Urothelium cell line (cell line): ENCODE measurements at places on chromosomes 1 and 21.

GRCh38 chr1:45570631-45571030, 13.2 kb upstream of the NASP start:
- DNase-seq, result no peak

GRCh38 chr1:41672173-41672572, 187.7 kb upstream of the EDN2 start:
- peak; percentile 81 for DNase-seq

GRCh38 chr1:103900005-103900404, 150.3 kb downstream of the AMY1C start:
- DNase-seq, result peak; percentile 2

DNA sequence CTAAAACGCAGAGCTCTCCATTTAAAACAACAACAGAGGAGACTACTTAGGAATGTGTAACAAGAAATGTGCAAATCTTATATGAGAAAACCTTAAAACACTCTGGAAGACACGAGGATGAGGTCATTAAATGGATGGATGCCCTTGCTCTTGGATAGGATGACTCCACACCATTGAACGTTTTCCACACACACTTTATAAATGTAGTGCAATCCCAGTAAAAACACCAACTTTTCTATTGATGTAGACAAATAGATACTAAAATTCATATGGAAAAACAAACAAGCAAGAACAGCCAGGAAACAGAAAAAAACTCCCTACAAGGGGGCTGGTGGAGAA, 18.4 kb upstream of the COL6A1 start:
- no peak for DNase-seq

DNA sequence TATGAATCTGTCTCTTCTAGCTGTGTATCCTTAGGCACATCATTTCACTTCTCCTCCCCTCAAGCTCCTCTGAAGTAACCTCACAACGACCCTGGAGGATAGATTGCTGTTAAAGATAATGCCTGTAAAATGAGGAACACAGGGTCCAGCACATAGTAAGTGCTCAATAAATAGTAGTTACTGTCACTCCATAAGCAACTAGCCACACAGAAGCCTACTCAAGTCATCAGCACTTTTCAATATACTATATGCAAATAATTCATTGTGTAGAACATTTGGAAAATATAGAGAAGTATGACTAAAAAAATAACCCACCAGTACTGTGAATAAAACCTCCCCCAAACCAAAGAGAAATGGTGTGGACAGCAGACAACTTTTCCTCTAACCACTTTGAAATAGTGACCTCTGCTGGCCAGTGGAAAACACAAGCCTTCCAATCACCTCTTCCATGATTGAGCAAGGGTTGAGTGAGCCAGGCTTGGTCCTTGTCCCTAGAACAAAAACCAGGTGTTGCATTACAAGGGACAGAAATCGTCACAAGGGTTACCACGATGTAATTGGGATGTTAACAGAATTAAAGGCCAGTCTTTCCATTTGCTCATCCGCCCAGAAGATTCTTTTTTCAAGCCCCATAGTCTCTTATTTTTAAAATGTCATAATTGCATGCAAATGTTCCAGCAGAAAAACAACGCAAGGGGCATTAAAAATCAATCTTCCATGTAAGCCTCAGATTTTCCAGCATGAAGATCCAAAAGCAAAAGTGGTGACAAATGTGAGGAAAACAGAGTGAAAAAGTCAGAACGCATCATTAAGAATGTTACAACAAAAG, 15.7 kb upstream of the GLIS1 start:
- peak; percentile 52 for DNase-seq

- peak; percentile 44 for DNase-seq
These were observed 5.8 kb upstream of the MX1 start for GRCh38 chr21:41419921-41420862.

DNA sequence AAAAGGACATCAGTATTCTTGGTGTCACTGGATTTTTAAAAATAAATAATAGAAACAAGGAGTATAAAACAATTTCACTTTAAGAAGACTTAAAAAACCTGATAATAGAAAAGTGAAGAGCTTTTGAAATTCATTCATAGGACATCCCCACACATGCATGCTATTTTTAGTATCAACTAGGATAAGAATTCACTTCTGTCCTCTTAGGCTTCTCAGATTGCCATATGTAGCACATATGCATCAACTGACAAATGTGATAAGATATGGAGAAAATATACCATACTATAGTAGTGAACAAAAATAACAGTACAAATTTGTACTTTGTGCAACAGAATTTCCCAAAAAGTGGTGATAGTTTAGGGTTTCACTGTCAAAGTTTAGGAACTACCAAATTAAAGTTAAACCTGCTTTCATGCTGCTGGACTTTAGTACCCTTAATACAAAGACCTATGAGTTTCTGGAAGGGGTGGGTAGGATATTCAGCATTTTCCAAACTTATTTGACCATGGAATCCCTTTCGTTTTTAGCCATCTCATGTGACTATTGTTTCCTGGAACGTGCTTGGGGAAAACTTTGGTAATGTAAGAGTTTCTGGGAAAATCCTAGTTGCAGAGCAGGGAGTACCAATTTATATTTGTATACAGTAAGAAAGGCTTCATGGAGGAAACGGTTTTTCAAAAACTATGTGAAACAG, 19.8 kb downstream of the RPRD2 start:
- DNase-seq, result no peak

GRCh38 chr1:22639286-22639685, 2.9 kb downstream of the C1QA start:
- peak; percentile 39 for DNase-seq

GRCh38 chr1:27993241-27993640, 33.5 kb downstream of the XKR8 start:
- DNase-seq, result no peak

- DNase-seq, result peak; percentile 20
These were observed 565.2 kb upstream of the ADAMTS5 start for GRCh38 chr21:27532076-27532475.

DNA sequence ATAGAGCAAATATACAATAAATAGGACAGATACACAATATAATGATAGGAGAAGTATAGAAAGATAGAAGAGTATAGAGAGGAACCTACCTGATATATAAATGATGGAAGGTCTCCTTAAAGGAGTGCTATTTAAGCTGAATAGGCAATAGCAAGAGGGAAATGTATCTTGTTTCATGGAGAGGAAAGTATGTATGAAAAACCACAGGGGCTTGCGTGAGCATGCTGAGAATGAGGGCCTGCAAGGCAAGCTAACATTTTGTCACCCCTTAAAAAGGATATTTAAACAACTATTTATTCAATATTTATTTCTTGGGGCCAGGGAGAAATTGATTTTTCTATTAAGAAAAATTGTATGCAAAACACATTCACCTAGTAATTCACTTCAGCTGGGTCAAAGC, 150.9 kb upstream of the ZRANB2 start:
- no peak for DNase-seq

DNA sequence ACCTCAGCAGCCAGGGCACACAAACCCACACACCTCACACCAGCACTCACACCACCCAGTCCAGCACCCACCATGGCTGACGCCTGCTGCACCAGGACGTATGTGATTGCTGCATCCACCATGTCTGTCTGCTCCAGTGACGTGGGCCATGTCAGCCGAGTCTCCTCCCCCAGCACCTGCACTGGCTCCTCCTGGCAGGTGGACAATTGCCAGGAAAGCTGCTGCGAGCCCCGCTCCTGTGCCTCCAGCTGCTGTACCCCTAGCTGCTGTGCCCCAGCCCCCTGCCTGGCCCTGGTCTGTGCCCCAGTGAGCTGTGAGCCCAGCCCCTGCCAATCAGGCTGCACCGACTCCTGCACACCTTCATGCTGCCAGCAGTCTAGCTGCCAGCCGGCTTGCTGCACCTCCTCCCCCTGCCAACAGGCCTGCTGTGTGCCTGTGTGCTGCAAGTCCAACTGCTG, at the start of gene KRTAP10-8:
KRTAP10-8 (plus strand) TSS at position 51 of the 458 bp plus-strand sequence; CDS start at position 73, 22 bp downstream.
- no peak for DNase-seq

GRCh38 chr21:17900281-17900989, 81.3 kb upstream of the C21orf91 start:
- DNase-seq, result no peak

GRCh38 chr1:151175863-151176262, at the start of gene TMOD4:
TMOD4 (minus strand) TSS chr1:151175981; CDS start chr1:151174875, 1,106 bp downstream.
- DNase-seq, result peak; percentile 36

DNA sequence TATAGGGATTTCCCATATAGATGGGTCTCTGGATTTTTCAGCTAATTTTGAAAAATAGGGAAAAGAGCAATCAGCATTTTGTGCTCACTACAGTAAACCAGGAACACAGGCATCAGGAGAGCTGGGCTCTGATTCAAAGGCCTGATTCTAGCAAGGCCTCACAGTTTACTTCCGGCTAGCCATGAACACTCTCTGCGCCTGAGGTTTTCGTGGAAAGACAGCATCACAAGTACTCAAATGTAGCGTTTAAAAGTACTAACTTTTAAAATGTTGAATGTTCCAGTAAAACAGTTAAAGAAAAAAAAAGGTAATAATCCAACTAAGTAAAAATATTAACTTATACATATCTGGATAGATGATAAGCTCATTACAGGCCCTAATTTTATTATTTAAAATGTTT, 120.6 kb downstream of the SLC45A1 start:
- DNase-seq, result no peak

GRCh38 chr1:210523830-210524229, 195.1 kb downstream of the HHAT start:
- no peak for DNase-seq

DNA sequence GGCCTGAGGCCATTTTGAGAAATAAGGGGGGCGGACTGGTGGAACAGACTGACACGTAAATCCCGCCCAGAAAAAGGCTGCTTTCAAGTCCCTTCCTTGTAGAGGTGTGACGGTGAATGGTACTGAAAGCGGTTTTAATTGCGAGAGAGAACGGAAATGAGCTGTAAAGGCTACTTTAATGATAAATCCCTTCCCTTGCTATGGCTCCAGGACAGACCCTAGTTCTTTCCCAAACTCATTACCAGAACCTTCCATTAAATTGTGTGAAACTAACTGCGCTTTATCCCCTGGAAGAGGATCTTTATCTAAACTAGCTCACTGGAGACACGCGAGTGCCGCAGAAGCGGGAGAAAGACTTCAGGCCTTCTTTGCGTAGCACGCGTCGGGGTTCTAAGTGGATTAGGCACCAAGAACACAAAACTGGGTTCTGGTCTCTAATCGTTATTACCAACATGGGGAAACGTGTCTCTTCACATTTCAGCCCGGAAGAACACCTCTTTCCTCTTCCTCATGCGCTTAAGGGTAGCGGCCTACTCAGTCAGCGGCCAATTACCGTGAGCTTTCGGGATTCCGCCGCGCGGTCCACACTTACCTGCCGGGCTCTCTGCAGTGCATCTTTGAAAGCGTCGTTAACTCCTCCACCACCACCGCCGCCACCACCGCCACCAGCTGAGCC, 441 bp downstream of the FUBP1 start:
- peak; percentile 51 for DNase-seq

GRCh38 chr1:5745800-5746610, 246.2 kb downstream of the NPHP4 start:
- peak; percentile 75 for DNase-seq

- no peak for DNase-seq
These were observed 3.9 kb upstream of the ZSCAN20 start for GRCh38 chr1:33468531-33468930.

- no peak for DNase-seq
These were observed 6.7 kb upstream of the IVL start for GRCh38 chr1:152901631-152902030.

GRCh38 chr1:6962996-6963911, 178.0 kb downstream of the CAMTA1 start:
- DNase-seq, result peak; percentile 31

DNA sequence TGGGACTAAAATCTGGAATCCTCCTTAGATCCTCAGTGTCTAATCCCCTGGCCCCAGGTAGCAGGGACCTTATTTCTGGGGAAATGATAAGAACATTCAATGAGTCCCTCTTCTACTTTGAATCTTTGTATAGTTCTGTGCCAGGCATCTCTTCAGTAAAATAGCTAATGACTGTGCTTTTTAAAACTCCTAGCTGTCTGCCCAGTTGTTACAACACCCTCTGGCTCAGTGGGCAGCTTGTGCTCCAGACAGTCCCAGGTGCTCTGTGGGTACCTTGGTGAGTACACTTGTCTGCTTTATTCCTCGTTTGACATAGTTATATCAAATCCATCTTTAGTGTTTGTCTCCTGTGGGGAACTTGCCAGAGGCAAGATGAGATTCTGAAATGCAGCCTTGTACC, 18.0 kb downstream of the TGFB2 start:
- no peak for DNase-seq

DNA sequence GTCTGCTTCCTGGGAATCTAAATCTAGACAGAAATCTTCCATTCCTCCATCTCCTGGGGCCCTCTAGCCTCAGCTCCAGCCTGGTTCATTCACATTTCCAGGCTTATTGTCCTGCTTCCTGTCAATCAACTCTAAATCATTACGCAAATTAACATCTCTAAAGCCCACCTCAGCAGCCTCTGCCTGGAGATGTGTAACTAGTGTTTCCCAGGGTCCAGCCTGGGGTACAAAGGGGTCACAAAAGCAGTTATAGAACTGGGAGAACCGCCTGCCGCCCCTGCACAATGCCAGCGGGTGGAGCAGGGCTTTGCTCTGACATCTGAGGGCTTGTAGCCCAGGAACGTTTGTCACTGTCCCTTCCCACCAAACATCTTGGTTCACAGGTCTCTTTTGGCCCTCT, 373.5 kb downstream of the RRAGC start:
- DNase-seq, result no peak

- no peak for DNase-seq
These were observed 34.3 kb downstream of the PCNX2 start for GRCh38 chr1:233261206-233261605.

DNA sequence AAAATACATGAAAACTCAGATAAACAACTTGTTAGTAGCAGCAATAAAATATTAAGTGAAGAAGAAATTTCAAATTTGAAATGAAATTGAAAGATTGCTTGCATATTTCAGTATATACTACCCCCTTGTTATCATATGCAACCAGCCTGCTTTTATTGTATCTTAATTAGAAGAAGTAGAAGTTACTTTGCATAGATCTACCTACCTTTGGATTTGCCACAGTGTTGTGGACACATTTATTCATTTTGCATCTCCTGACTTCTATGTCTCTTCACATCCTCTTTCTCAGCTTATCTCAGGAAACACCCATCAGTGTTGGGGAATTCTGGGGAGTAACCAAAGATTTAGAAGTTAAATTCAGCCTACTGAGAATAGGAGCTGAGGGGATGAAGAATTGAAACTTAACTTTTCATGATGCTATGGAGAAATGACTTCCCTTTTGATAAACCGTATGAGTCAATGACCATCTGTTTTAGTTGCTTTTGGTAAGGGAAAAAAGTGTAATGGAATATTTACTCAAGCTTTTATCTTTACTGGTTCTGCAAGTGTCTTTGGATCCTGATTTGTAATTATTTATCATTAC, 96.9 kb downstream of the RGL1 start:
- DNase-seq, result no peak

DNA sequence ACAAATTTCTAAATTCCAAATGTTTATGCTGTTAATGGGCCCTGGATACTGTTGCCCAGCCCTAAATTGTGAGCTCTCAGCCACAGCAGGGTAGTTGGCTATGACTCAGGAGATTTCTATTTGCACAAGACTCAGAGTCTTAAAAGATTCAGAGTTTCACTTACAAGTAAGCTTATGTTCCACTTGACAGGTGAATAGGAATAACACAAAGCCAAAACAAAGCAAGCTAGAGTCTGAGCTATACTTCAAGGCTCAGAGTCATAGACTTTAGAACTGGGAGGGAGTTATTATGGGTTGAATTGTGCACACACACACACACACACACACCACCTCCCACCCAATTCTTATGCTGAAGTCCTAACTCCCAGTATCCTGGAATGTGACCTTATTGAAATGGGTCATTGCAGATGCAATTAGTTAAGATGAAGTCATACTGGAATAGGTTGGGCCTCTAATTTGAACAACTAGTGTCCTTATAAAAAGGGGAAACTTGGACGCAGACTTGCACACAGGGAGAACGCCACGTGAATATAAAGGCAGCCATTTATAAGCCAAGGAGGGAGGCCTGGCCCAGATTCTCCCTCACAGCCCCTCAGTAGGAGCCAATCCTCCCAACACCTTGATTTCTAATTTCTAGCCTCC, 30.2 kb downstream of the PRDX6 start:
- peak; percentile 54 for DNase-seq
